ENCODE measurements at places on chromosomes 3 and 15.

DNA sequence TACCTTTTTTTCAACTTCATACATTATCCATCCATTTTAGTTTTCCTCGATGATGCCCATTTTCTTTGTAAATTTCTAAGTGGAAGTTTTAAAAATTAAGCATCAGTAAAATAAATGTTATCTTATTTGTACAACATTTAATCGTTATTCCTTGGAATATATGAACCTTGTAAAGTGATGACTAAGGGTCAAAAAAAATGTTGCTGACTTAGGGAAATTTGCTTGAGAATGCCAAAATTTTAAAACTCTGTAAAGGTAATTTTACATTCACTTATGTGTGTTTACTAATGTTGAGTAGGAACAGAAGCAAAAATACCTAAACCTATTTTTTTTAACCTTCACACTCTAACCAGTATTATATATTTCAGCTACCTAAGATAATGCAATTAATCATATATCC is 917.1 kb downstream of the VGLL3 start:
- no peak for DNase-seq

DNA sequence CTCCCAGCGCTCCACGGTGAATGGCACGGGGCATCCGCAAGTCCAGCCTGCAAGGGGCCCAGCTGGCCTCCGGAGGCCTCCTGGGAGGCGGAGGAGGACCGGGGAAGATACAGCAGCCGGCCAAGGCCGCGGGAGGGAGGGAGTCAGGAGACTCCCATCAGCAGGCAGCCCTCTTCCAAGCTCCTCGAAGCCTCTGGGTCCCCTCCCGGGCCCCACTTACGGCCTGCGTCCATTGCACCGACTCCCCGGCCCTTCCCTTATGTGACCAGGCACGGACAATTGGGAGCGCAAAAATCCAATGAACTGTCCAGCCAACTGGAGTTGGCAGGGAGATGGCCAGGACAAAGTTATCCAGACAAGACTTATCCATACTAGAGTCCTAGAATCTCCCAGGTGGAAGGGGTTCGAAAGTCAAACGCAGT is 668 bp downstream of the MFGE8 start:
- DNase-seq = no peak

- no peak for DNase-seq
These were observed 399.3 kb downstream of the NLGN1 start for GRCh38 chr3:173796890-173797289.

DNA sequence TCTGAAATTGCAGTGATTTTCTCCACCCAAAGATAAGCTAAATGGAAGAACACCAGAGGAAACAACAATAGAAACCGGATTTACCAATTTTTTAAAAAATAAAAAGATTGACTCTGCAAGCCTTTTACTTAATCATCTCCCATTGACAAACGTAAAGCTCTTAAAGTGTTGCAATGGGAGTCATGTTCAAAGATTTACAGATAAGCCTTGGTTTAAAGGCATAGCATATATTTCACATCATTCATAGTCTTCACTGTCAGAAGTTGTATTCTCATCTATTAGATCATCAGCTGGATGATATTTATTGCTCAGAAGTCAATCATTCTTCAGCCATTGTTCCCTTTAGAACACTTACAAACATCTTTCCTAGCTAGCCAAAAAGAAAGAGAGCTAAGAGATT is 397.6 kb downstream of the GBE1 start:
- DNase-seq = no peak

GRCh38 chr15:85504749-85505676 is 124.6 kb downstream of the AKAP13 start:
- DNase-seq = no peak

Data from foreskin melanocyte (primary cell).